ENCODE measurements at places on chromosomes 5 and 9. TPM values are rescaled to one million over a fixed set of nuclear protein-coding genes. Genes with fewer than 3 reads are reported as not detected.

The FLT4 gene
- 0.15 TPM for total RNA-seq

The IZUMO3 gene
- not detected for total RNA-seq

The EGFLAM gene
- total RNA-seq: 3.0 TPM

The ITGA1 gene
- total RNA-seq: 4.1 TPM

The TEK gene
- 6.4 TPM for total RNA-seq

The ESM1 gene
- 3.3 TPM for total RNA-seq

The STPG3 gene
- total RNA-seq: 0.66 TPM

The SPINK7 gene
- total RNA-seq: not detected

The LTC4S gene
- not detected for total RNA-seq

The LCP2 gene
- total RNA-seq: not detected

The RMRP gene
- total RNA-seq: 6,137 TPM

The GFPT2 gene
- total RNA-seq: 44.7 TPM

The HMMR gene
- 61.5 TPM for total RNA-seq

The MYMK gene
- total RNA-seq: not detected

The PCDHGA5 gene
- total RNA-seq: 2.8 TPM

The GLRA1 gene
- total RNA-seq: not detected

The ABLIM3 gene
- total RNA-seq: 23.1 TPM

The ARSI gene
- total RNA-seq: 12.1 TPM

The GDF9 gene
- total RNA-seq: 0.15 TPM

The ARHGEF39 gene
- total RNA-seq: 2.9 TPM

The CATSPER3 gene
- 0.17 TPM for total RNA-seq

The SAPCD2 gene
- total RNA-seq: 1.5 TPM
